DMS 273 treated with DMSO at 0.1 percent for 48 hours (cell line): ENCODE measurements at places on chromosomes 11 and 22.

DNA sequence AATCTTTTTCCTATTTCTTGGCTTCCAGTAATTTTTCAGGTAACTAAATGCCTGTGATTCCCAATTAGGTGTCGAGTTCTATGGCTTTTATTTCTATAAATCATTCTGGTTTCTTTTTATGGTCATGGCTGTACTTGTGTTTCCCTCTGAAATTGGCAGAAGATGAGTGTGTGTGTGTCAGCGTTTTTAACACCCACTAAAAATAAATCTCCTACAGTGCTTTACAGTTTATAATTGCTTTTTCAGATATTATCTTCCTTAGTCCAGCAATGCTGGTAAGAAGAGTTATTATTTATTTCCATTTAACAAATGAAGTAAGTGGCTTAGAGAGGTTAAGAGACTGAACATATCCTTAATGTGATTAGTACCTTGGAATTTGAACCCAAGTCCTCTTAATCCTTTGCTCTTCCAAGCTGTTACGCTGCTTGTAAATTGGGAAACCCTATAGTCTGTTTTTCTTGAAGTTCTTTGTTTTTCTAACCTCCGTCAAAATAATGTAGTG is 125.2 kb downstream of the TEAD1 start:
- DNase-seq = no peak

DNA sequence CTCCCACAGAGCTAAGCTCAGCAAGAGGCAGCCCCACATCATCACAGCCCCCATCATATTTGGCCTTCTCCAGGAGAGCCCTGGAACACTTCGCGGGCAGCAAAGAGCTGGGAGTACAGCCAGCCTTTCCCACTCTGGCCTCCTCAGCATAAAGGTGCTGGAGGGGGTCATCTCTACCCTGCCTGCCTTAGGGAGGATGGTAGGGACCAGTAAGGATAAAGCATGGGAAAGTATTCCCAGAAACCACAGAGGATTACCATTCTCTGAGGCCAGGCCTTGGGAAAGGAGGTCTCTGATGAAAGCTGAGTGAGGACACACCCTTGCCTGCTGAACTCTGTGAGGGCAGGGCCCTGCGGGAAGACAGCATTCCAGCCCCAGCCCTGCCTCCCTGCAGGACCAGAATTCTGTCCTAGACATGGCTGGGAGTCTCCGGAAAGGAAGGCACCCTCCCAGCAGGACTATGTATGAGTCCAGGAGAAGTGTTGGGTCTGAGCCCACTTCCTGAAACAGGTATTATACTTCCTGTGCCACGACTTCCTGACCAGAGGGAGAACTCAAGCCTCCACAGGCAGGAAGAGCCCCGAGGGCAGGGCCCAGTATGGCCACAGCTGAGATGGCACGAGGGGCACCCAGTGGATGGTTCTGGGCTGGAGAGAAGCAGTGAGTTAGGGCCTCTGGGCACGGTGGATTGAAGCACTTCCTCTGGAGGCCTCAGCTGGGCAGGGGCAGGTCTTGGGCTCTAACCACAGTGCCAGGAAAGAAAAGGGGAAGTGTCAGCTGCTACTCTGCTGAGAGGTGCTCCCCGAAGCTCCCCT is 12.9 kb upstream of the CASTOR1 start:
- DNase-seq = no peak

- DNase-seq = no peak
These were observed 3.2 kb upstream of the HMOX1 start for GRCh38 chr22:35377735-35378134.

GRCh38 chr22:25025491-25026400 is 73.2 kb downstream of the KIAA1671 start:
- DNase-seq = no peak

DNA sequence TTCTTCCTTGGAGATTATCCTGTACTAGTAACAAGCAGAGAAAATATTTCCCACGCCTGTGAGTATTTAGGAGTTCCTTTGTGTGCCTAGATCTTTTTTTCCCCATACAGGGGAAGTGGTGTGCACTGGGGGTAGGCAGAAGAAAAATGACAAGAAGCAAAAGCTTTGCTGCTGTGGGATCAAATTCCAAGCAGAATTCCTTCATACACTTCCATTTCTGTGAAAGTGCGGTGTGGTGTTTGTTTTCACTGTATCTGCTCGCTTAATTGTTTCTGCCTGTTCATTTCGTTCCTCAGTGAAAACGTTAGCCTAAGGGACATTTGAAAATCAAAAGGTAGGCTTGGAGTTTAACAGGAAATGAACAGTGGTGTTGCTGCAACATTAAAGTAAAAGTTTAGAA is 47.9 kb downstream of the BLID start:
- no peak for DNase-seq

DNA sequence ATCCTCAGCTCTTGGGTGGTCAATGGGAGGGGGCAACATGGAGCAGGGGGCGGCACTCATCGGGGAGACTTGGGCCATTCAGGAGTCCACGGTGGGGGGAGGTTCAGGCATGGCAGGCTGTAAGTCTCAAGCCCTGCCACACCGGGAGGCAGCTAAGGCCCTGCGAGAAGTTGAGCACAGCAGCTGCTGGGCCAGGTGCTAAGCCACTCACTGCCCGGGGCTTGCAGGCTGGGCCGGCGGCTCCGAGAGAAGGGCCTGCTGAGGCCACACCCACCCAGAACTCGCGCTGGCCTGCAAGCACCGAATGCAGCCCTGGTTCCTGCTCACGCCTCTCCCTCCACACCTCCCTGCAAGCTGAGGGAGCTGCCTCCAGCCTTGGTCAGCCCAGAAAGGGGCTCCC is 131.4 kb downstream of the OR4C45 start:
- no peak for DNase-seq

DNA sequence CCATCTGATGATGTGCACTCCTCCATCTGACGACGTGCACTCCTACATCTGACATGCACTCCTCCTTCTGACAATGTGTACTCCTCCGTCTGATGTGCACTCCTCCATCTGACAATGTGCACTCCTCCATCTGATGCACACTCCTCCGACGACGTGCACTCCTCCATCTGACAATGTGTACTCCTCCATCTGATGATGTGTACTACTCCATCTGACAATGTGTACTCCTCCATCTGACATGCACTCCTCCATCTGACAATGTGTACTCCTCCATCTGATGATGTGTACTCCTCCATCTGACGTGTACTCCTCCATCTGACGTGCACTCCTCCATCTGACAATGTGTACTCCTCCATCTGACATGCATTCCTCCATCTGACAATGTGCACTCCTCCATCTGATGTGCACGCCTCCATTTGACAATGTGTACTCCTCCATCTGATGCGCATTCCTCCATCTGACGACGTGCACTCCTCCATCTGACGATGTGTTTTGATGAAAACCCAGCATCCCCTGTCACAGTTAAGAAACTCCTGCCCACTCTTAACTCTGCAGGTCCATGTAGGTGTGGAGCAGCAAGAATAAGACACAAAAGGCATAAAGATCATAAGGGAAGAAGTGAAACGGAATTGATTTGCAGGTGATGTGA is 9.7 kb upstream of the IL17REL start:
- no peak for DNase-seq

DNA sequence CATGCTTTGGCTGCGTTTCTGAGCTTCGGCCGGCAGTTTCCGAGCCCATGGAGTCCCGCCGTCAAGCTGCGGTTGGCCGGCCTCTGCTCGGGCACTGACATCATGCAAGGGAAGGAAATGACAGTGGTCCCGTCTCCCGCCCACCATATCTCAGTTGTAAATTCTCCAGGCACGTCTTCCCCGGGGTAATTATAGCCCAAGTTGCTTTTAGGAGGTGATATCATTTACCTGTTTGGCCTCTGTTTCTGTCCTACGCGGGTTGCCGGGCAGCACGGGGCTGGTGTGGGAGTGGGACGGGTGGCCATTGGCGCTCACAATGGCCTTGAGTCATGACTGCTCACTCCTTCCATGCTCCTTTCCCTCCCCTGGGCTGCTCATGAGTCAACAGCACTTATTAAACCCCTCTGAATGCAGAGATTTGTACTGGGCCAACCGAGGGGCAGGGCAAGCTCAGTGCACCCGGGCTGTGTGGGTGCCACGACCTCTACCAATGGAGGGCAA is 4.2 kb upstream of the ANO1 start:
- DNase-seq = no peak

DNA sequence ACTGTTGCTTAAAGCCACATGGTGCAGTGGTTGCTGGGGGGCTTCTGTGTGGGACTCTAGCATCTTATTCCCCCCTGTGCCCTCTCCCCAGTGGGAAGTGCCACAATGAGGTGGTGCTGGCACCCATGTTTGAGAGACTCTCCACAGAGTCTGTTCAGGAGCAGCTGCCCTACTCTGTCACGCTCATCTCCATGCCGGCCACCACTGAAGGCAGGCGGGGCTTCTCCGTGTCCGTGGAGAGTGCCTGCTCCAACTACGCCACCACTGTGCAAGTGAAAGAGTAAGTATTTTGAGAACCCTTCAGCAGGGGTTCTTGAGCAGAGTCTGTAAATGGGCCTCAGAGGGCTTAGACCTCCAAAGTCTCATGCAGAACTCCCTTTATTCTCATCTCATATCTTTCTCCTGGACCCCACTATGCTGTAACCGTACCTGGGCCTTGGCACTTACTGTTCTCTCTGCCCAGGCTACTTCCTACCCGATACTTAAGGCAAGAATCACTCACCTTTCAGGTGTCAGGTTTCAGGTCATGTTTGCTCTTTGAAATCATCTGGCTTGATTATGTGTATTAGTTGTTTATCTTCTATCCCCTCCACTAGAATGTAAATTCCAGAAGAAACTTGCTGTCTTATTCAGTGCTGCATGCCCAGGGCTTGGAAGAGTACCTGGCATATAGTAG is 32.4 kb downstream of the PIK3IP1 start:
- no peak for DNase-seq
